ENCODE measurements at places on chromosomes 11 and 22.

- DNase-seq, result no peak
Observed at GRCh38 chr22:43256976-43257545, 70.1 kb upstream of the TTLL12 start.

DNA sequence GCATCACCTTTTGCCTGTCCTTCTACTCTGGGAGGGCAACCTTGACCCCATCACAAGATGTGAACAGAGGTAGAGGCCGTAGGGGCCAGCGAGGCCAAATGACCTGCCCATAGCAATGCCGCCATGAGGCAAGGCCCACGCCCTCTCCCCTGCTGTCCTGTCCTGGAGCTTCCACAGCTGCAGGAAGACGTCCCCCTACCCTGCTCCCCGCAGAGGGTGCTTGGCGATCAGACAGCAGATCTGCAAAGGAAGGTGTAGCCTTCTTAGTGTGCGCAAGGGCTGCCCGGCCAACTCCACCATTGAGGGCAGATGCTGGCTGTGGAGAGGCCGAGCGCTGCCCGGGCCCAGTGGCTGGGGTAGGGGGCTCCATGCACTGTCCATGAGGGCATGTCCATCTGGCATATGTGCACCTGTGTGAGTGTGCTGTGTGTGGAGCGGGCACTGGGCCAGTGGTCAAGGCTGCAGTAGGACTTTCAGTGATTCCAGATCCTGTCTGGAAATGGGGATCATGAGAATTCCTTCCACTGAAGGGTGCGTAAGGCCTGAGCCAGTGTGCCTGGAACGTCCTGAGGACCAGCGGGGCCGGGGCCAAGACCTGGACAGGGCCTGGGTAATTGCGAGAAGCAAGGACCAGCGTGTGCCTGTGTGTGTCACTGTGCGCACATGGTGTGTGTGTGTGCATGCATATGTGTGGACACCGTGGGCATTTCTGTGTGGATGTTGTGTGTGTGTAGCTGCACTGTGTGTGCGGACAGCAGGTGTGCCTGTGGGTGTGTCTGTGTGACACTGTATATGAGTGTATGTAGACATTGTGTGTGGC lies 11.0 kb downstream of the TRPM5 start:
- no peak for DNase-seq

- DNase-seq, result no peak
Observed at GRCh38 chr11:90630176-90630575, 407.3 kb upstream of the CHORDC1 start.

GRCh38 chr11:3049430-3050243 lies 7.6 kb downstream of the CARS1 start:
- DNase-seq, result peak; percentile 64

DNA sequence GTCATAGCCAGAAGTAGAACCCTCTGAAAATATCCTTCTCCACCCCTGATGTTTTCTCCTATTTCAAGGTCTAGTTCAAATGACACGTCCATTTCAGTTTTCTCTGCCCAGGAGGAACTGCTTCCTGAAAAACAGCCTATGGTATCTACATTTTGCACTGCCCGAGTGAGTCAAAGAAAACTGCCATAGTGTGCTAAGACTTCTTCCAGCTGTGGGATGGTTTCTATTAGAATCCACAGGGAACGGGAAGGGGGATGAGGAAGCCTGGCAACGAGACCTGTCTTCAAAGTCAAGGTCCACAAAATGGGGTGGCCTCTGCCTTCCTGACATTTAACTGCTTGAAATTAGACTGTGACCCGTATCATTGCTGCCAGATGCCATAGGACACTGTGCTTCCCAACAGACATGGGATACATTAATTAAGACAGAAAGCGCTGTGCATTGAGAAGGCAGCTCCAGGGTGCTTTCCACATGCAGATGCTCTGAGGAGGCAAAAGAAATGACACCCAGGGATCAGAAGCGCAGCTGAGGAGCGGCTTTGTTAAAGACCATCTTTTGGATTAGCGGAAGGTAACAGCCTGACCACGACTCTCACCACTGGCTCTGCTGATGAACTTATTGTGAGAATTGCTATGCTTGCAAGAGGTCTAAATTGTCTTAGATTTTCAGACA lies 39.4 kb upstream of the NUP50 start:
- DNase-seq, result no peak

- no peak for DNase-seq
Observed at GRCh38 chr11:7533199-7534041, 19.6 kb downstream of the PPFIBP2 start.

DNA sequence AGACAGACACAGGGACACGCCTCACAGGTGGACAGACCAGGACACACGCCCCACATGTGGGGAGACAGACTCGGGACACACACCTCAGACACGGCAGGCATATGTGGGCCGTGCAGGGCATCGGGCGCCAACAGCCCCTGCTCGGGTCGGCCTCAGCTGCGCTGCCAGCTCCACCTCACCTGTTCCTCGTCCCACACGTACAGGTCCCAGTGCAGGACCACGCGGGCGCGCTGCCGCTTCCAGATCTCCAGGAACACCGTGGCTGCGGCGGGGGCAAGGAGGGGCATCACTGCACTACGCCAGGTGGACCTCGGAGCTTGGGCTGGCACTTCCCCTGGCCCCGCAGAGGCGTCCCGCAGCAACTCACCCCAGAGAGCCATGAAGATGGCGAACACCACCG lies 12.4 kb downstream of the ANO9 start:
- no peak for DNase-seq

GRCh38 chr11:57646799-57647303 lies 2.9 kb downstream of the YPEL4 start:
- no peak for DNase-seq
